ENCODE measurements at places on chromosomes 5 and 9. TPM values are rescaled to one million over a fixed set of nuclear protein-coding genes. Genes with fewer than 3 reads are reported as not detected.

DNA sequence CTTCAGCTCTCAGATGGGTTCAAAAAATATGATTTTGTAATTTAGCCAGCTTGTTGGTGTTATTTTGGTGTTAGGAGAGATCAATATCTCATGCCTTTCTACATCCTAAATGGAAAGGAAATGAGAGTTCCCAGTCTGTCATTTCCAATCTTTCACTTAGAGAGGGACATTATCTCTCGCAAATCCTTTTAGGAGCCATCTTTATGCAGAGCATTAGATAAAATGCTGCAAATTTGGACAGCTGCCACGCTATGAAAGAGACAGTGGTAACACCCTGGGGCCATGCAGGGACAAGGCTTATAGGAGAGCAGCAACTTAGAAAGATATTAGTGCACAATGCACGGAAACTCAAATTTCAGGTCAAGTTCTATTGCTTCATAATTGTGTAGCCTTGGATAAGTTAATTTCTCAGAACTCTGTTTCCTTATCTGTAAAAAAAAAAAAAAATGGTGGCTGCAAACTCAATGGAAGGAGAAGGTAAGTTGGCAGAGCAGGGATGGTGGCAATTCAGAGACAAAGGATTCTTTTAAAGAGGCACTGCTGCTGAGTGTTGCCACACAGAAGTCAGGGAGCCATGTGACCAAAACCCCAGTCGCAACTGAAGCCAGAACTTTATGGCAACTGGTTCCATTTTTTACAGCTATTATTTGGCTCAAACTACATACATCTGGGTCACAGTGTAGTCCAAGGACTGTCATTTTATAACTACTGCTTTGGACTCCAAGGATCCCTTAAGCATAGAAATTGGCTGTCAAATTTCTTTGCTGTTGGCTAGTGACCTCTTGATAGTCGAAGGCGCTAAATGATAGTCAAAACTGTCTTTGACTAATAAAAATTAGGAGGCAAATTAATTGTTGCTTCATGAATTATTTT is 210.2 kb downstream of the FRMD3 start:
- DNase-seq = no peak

GRCh38 chr5:15037247-15037908 is 165.8 kb upstream of the ANKH start:
- no peak for DNase-seq

GRCh38 chr9:79176014-79176697 is 395.6 kb upstream of the TLE4 start:
- DNase-seq = no peak

DNA sequence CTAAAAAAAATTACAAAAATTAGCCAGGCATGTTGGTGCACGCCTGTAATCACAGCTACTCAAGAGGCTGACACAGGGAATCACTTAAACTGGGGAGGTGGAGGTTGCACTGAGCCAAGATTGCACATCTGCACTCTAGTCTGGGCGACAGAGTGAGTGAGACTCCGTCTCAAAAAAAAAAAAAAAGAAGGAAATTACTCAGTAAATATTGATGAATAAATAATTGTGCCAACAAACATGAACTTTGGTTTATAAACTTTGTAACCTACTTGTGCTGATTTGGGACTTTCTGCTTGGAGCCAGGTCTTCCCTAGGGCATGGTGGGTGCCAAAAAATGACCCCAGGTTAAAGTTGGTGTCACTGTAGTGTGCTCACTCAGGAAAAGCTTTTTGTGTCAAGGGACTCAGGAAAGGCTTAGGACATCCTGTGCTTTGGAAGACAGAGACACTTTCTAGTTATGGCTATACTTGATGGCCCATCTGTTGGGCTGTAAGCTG is 19.0 kb downstream of the ABLIM3 start:
- DNase-seq = no peak

The INPP5E gene
- total RNA-seq = 18.6 TPM

The RNF183 gene
- total RNA-seq = not detected

DNA sequence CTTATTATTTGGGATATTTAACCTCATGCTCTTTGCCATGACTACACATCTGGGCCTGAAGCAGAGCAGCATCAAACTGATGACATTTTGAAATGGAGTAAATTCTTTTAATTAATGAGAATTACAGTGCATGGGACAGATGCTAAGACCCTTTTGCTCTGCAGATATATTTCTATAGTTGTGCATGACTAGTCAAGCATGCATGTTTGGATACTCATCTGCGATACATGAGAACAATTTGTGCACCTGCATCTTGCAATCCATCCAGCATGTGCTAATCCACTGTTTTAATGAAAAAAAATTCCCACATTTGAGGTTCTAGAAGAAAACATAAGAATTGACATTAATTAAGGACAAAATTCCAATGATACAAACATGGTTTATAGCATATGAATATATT is 1047.6 kb upstream of the ACO1 start:
- no peak for DNase-seq

GRCh38 chr5:168062239-168062638 is 229.2 kb upstream of the WWC1 start:
- no peak for DNase-seq

Measured in Peyer's patch (tissue), 4 donors.